ENCODE measurements at places on chromosomes 3 and 15. TPM values are rescaled to one million over a fixed set of nuclear protein-coding genes. Genes with fewer than 3 reads are reported as not detected.

The RAP2B gene
- total RNA-seq, result 18.3 TPM

The ACTRT3 gene
- 7.1 TPM for total RNA-seq

The GAP43 gene
- 6.1 TPM for total RNA-seq

The SLCO3A1 gene
- 4.1 TPM for total RNA-seq

The GATA2 gene
- total RNA-seq, result 7.6 TPM

The SLC28A2 gene
- not detected for total RNA-seq

The ACKR2 gene
- 0.26 TPM for total RNA-seq

The WDR93 gene
- total RNA-seq, result 0.16 TPM

The ANKRD63 gene
- not detected for total RNA-seq

The ARNT2 gene
- total RNA-seq, result 1.3 TPM

The NRROS gene
- total RNA-seq, result 0.63 TPM

The NUDT16 gene
- total RNA-seq, result 14.9 TPM

The GXYLT2 gene
- total RNA-seq, result 24.1 TPM

The ILDR1 gene
- not detected for total RNA-seq

The ST3GAL6 gene
- 1.3 TPM for total RNA-seq

The TMEM108 gene
- not detected for total RNA-seq

The GUCA1C gene
- total RNA-seq, result not detected

The CLDN11 gene
- 632 TPM for total RNA-seq

The C3orf22 gene
- total RNA-seq, result not detected

The FMN1 gene
- 26.4 TPM for total RNA-seq

The BFSP2 gene
- total RNA-seq, result not detected

The ALDH1A3 gene
- 213 TPM for total RNA-seq

The EFHB gene
- total RNA-seq, result not detected

The SLC12A1 gene
- total RNA-seq, result not detected

The TRIM42 gene
- total RNA-seq, result not detected

The COL8A1 gene
- total RNA-seq, result 18.3 TPM

The CLPX gene
- total RNA-seq, result 41.5 TPM

The LYSMD2 gene
- 2.5 TPM for total RNA-seq

The TGM5 gene
- total RNA-seq, result not detected

The PAQR5 gene
- 2.8 TPM for total RNA-seq

The POLQ gene
- 1.9 TPM for total RNA-seq

The GOLGA8K gene
- total RNA-seq, result 0.16 TPM

The CCR4 gene
- not detected for total RNA-seq

The RASGRP1 gene
- total RNA-seq, result not detected

The TLR9 gene
- under 0.01 TPM for total RNA-seq
